ENCODE measurements at places on chromosomes 1 and 21.

DNA sequence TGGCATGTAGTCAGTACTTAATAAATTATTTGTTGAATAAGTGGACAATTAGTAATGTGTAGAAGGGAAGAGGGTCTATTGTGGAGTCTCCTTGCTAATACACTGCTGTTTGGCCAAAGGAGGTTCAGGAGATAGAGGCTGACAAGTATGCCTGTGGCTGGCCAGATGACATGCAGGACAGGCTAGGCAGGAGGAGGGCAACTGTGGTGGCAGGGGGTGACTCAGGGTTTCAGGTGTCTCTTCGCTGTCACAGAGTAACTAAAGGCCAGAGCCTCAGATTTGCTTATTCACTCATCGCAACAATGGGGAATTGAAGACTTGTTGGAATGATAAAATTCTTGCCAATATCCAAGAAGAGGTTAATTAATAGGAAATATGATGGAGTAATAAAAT is 33.1 kb downstream of the THRAP3 start:
- DNase-seq: no peak

DNA sequence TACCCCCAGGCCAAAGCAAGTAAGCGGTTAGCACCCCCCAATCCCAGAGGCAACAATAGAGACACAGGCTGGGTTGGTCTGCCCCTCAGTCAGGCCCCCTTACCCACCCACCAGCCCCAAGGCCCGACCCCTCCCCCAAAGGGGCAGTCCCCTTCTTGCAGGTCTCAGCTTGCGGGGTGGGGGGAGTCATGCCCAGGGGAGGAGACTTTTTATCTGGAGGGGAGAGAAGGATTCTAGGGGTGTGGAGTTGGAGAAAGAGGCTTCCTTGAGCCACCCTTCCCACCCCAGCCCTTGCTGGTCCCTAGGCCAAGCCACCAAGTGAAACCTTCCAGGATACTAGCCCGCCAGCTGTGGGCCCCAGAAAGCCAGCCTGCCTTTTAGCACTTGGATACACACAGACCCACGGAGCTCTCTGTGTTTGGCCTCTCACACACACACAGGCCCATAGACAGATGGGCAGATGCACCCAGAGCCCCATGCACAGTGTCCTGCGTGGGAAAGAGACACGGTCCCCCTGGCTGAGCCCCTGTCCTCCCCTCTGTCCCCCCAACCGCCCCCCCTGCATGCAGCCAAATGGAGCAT is 7.1 kb downstream of the TMEM54 start:
- DNase-seq: no peak

DNA sequence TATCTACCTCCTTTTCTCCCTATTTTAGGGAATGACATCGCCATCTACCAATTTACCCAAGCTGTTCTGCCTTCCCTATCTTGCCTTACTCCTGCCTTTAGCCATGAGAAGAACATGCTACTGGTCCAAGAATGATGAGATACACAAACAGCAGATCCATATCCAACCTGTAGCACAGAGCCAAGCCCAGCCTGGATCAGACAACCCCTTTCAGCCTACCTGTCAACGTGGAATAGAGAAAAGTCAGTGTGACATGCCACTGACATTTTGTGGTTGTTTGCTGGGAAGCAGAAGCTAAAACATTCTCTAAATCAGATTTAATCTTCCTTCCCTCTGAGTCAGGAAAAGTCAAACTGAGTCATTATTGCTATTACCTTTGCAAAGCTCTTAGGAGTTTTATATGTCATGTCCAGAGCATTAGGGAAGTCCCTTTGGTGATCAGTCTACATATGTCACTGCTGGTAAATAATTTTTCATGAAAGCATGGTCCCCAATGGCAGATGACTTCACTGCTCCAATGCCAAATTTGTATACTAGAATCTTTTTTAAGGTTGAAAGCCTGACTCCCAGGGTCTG is 143.1 kb downstream of the TPR start:
- no peak for DNase-seq

- no peak for DNase-seq
These were observed 8.9 kb downstream of the CAPZA1 start for GRCh38 chr1:112628516-112628915.

- no peak for DNase-seq
These were observed 187.0 kb upstream of the USP24 start for GRCh38 chr1:55402142-55402541.

DNA sequence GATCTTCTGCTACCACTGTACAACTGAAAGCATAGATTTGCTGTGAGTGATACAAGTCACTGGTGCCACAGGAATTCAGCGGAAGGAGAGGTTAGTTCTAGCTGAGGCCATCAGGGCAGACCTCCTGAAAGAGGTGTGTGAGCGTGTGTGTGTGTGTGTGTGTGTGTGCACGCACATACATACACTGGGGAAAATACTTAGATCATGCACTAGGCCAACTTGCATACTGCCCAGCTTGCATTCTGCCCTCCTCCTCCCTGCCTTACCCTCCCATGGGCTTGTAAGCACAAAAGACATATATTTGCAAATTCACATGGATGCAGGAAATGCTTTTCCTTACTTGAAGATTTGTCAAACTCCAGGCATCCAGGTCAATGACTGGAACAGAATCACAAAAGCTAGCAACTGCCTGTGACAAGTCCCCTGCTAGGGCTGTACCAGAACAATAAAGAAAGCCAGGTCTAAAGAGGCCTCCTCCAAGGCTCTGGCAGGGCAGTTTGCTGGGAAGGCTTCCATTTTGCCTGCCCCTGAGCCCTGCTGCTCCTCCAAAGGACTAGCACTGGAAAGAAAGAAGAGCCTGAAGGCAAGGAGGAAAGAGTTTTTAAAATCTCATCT is 23.2 kb downstream of the PLEKHA6 start:
- DNase-seq: no peak

DNA sequence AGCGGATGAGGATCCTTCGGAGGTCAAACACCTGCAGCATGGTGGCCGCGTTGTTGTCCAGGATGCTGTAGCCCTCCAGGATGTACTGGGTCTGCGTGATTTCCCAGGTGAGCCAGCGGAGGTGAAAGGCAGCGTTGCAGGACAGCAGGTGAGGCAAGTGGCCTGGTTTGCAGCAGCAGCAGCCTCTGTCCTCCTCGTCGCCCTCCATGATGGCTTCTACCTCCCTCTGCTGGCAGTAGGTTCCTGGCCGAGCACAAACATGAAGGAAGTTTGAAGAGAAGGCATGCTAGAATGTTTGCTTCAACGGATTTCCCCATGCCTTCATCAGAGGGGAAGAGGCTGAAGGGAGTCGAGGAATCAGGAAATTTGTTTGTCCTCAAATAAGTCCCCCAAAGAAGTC is 74.7 kb downstream of the NTPCR start:
- DNase-seq: no peak

GRCh38 chr1:159752135-159752580 is 28.6 kb upstream of the DUSP23 start:
- DNase-seq: no peak

GRCh38 chr1:15445390-15446122 is 7.3 kb downstream of the CTRC start:
- DNase-seq: no peak

DNA sequence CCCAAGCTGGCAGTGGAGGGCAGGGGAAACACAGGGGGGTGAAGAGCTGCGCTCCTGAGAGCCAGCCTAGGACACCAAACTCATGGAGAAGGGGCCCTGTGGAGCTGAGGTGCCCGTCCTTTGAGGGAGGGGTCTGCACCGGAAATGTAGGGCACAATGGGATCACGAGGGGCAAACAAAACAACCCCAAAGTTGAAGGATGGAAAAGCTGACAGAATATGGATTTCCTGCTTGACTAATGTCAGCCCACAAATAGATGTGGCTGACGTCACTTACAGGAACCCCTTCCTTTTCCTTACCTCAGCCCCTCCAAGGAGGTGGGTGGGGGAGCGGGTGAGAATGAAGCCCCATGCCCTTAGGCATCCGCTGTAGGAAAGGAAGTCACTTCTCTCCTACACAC is 110.9 kb downstream of the KCNN3 start:
- peak; percentile 25 for DNase-seq

DNA sequence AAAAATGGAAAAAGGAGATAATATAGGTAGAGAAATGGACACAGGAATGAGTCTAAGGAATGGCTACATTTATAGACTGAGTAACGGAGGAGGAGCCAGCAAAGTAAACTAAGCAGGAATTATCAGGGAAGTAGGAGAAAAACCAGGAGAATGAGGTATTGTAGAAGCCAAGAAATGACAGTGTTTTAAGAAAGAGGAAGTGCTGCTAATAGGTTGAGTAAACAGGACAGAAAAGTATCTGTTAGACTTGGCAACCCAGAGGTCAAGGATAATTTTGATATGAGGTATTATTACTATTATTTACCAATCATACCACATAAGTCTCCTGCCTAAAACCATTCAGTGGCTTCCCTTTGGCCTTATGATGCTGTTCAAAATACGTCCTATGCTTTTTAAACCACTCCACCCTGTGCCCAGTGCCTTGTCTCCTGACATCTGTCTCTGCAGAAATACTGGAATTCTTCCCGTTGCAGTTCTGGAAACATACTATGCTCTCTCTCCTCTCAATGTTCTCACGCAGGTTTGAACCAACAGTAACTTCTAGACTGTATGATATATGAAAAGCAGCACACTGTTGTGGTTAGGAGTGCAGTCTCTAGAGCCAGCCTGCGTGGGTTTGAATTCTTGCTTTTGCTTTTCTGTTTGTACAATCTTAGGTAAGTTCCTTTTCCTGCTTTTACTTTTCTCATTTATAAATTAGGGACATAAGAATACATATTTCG is 24.6 kb upstream of the NEK7 start:
- no peak for DNase-seq

GRCh38 chr1:65694933-65695332 is 97.8 kb upstream of the PDE4B start:
- no peak for DNase-seq

DNA sequence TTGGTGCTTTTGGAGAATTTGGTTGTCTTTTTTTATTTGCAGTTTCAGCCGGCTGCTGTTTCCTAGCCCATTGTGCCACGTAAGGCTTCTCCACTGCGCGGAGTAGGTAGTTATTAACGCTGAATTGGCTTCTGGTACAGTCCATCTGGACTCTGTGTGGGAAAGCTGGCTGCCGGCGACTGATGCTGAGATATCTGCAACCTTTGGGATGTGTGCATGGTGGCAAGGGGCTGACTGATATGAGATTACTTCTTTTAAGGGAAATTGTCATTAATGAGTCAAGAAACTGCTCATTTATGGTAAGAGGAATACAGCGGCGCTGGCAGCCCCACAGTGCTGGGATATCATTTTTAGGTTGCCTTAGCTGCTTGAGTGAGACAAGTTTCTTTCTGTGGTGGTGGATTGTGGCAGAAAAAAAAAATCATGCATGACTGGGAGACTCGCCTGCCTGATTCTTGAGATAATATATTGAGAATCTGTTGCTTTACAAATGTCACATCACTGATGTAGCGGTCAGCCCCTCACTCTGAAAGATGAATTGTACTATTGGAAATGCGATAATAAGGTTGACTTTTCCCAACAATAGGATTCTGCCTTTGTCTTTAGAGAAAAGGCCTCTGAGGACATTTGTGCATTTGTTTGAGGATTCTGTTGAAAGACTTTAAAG is 2.5 kb upstream of the ELAVL4 start:
- DNase-seq: no peak

DNA sequence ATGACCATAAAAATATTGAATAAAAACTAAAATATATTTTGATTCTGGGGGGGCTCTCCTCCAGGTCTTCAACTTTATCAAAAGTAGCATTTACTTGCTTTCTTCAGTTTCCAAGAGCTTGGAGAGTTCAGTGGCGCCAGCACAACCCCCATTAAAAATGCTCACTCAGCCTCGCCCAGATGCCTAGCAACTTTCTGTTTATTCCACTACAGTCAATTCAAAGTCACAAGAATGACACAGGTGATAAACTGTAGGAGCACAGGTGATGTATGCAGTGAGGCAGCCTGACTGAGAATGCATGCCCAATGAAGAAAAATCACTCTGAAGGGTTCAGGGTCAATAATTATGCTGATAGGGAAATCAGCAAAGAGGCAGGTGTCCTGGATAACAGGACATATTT is 159.4 kb upstream of the ATP1B1 start:
- no peak for DNase-seq

DNA sequence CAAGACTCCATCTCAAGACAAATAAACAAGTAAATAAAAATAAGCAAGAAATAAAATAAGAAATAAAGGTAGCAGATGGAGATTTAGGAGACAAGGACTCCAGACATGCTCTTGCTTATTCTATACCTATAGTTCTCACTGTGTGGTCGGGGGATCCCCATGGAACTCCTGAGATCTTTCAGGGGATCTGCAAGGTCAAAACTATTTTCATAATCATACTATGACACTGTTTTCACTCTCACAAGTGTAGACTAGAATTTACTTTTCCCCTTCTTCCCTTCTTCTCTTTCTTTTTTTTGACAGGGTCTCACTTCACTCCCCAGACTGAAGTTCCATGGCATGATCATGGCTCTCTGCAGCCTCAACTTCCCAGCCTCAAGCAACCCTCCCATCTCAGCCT is 29.8 kb upstream of the NLRP3 start:
- no peak for DNase-seq

GRCh38 chr21:45253180-45253579 is 34.5 kb downstream of the POFUT2 start:
- no peak for DNase-seq

DNA sequence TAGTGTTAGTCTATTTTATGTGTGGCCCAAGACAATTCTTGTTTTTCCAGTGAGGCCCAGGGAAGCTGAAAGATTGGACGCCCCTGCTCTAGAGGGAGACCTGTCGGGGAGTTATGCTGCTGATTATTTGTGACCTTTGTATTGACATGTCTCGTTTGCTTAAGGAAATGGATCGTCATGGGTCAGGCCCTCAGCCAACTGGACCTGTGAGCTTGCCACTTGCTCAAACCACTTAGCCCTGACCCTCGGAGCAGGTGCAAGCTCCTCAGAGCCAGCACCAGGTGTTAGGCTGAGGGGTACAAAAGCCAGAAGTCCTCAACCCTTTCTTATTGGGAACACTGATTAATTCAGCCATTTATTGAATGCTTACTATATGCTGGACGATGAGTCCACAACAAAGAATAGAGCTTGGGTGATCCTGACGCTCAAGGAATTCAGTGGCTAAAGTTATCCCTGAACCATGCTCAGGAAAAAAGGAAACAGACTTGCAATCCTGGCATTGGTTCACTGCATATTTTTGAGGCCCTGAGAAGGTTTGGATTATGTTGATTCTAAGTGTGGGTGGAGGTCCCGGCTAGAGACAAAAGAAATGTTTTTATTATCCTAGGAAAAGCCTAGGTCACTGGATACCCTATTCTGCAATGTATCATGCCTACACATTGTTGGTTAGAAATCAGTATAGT is 19.0 kb downstream of the TGFB2 start:
- no peak for DNase-seq

GRCh38 chr1:231183639-231184590 is 22.1 kb downstream of the TRIM67 start:
- no peak for DNase-seq

- no peak for DNase-seq
These were observed 27.9 kb upstream of the PRRC2C start for GRCh38 chr1:171457412-171457811.

All from stimulated activated CD8-positive, alpha-beta memory T cell treated with anti-CD3 and anti-CD28 coated beads, Interleukin-2, amount 100 ng/mL, for 1 hour (primary cell).